ENCODE measurements at places on chromosomes 1 and 21. TPM values are rescaled to one million over a fixed set of nuclear protein-coding genes. Genes with fewer than 3 reads are reported as not detected.

DNA sequence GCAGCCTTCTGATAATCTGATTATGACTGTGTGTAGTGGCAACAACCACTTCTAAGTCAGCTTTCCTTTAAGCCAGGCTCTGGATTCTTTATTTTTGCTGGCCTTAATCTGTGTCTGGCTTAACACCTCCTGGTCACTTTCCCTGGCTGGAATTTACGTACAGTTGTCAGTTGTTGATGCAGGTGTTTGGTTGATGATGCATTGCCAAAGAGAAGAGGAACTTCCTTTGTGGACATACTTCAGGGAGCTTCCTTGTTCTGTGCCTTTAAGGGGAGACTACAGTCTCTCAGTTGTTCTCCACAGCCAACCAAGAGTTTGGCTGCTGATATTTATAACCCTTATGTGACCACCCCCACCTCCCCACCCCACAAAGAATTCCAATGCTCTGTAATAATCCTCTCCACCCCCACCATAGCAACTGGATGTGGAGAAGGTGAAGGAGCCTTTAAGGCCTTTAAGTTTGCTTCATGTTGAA, 96.0 kb upstream of the BMP8A start:
- DNase-seq: peak; percentile 44

- peak; percentile 59 for DNase-seq
These were observed 15.8 kb downstream of the COLGALT2 start for GRCh38 chr1:184021728-184022127.

GRCh38 chr1:219244864-219245263, 71.2 kb downstream of the LYPLAL1 start:
- no peak for DNase-seq

DNA sequence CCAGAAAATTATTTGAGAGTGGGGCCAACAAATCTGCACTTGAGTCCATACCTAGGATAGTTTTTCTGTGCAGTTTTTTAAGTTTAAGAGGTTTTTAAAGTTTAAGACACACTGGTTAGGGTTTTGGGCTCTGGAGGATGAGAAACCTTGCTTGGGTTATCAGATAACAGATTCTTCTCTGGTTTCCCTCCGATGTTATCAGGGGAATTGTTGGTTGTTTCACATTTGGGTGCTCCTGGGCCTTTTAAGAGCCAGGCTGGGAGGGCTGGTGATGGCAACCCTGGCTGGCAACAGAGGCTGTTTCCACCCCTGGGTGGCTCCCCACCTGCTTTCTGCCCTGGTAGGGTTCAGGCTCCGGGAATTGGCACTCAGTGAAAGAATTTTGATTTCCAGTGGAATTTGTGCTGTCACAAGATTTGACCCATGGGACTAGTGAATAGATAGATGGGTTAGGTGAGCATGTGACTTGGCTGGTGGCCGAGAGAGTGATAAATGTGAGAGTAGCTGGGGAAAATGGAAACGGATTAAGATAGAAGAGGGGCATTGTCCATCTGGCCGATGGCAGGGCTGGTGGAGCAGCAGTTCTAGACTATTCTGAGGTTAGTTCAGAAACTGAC, 14.8 kb downstream of the VANGL1 start:
- DNase-seq: no peak

DNA sequence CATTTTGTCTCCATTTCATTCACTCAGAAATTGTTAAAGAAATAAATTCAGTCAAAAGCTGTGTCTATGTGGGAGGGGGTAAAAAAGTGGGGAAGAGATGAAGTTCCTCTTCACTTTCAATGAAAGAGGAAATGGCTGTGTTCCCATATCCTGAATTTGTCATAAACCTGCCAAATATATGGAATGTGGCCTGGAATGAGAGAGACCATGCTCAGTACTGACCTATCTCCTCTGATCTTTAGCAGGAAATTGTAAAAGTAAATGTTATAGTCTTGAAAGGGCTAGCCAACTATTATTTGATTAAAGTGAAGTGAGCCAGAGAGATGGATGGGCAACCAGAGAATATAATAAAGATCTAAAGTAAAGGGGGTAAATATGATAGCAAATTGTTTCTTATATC, 130.3 kb upstream of the C21orf91 start:
- peak; percentile 58 for DNase-seq

GRCh38 chr1:202531472-202531811, 178.8 kb downstream of the SYT2 start:
- DNase-seq: no peak

- DNase-seq: no peak
These were observed 32.1 kb downstream of the HSD17B7 start for GRCh38 chr1:162822391-162823200.

DNA sequence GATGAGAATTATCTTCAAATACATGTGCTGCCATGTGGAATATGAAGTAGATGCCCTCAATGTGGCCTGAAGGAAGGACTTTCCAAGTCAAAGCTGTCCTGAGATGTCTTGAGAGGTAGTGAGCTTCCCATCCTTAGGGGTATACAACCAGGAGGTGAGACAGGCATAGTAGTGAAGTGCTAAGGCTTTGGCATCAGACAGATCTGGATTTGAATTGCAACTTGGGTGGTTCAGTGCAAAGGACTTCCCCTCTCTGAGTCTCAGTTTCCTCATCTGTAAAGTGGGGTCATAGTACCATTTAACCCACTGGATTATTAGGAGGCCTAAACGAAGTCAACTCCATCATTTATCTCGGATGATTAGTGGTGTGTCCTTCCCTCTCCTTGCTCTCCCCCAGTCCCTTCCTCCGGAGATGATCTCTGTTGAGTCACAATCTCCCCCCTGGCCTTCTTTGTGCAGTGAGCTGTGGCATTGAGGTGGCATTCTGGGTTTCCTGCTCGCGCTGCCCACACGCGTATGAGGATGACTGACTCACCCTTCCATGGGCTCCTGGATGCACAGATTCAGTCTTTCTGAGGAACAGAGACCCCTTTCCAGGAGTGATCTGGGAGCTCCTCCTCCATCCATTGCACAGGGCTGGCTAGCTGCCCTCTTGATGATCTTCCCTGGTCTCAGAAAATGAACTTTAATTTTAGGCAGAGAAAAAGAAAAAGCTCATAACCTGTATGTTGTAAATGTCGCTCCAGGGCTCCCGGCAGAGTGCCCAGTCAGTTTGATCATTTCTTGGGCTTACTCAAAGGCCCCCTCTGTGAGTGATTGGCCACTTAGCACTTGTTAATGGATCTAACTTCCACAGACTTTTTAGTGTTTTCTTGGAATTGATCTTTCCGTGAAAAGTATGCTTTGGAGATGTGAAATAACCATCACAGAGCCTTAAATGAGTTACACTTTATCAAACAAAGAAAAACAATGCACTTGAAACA, 354.6 kb downstream of the PTPRU start:
- no peak for DNase-seq

GRCh38 chr1:118294875-118295642, 110.0 kb upstream of the SPAG17 start:
- DNase-seq: peak; percentile 71

DNA sequence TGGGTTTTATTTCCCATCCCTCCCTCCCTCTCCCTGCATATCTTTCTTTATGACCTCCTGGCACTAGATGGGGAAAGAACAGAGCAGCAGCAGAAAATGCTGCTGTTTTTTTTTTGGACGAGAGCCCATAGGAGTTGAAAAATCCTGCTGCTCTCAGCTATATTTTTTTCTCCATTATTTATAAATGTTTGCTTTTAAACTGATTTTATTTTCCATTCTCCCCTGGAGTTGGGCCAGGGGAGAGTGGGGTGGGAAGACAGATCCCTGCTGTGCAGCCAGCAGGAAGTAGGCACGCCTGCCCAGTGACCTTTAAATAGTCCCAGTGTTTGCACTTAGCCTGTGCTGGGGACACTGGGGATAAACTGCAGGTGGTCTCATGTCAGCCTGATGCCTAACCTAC, 17.4 kb downstream of the SFT2D2 start:
- peak; percentile 97 for DNase-seq

- DNase-seq: no peak
These were observed 27.8 kb downstream of the CBR1 start for GRCh38 chr21:36097427-36098181.

DNA sequence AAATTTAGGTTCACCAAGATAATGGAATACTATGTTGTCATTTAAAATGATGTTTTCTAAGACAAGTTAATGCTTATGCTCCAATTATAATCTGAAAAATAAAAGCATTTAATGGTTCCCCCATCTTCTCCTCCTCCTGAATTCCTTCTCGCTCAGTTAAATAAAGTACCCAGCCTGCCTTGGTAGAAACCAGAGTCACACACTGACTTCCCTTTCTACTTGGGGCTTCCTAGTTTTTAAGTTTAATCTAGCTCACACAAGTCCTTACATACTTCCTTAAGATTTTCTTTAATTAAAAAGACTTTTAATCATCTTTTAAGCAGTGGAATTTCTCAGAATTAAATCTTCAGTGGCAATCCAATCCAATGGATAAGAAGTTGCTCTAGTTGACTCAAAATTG, 32.9 kb downstream of the CD58 start:
- DNase-seq: no peak

- DNase-seq: no peak
These were observed 127.0 kb downstream of the AKT3 start for GRCh38 chr1:243723050-243723449.

Gene IQCC
- total RNA-seq: 3.8 TPM

Gene RASAL2
- 34.8 TPM for total RNA-seq

Gene C4BPB
- total RNA-seq: 4.2 TPM
